ENCODE measurements at places on chromosomes 6 and 20.

DNA sequence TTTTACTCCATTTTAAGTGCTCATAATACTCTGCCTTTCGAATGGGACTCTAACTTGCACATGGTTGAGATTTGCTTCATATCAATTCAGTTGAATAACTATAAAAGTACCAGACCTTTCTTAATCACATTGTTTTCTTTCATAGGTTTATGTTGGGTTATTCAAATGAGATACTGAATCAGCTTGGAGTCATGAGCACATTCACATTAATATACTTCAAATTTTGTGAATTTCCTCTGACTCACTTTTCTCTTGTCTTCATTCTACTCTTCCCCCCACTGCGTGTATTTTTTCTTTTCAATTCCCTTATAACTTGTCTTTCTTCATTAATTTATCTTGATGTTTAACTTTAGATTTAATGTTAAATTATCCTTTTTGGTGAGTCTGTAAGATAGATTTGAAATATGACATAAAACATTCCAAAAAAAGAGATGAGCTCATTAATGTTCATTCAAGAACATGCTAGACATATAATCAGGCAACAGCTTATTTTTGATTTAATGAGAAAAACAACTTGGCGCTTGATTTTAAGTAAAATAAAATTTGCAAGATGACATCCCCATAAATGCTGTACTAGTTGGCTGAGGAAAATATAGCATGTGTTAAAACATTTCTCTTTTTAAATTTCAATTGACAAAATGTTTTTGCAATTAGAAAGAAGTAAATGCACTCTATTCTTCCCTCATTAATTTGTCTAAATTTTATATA, 736.0 kb downstream of the CD109 start:
- peak; percentile 35 for DNase-seq

DNA sequence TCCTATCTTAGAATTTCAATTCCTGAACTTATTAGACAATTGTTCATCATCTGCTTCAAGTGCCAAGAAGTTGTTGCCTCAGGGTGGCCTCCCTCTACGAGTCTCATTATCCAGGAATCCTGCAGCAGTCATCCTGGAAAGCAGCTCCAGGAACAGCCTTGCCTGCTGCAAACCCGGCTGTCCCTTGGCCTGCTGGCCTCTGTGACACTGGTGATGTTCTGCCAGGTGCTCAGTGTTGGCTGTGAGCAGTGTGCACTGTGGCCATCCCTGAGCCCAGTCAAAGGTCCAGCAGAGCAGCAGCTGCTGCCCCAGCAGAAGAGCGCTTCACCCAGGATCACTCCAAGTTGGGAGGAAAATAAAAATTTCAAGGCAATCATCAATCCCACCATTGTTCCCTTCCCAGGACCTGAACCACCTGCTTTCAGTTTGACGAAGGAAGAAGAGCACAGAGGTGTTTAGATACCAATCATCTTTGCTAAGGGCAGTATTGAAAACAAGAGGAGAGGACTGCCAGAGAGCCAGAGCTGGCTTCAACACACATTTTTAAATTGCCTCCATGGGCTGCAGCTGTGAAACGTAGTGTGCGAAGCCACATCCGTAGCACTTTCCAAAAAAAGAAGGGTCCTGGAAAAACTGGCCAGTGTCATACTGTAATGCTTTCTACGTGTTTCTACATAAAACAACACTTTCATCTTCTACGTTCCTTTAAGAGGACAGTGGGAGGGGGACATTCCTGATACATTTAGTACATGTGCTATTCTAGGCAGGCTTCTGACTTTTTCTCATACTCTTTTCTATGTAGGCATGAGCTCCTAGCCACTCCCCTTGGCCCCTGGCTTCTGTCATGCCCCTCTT, 7.2 kb upstream of the FAM50B start:
- DNase-seq: no peak

DNA sequence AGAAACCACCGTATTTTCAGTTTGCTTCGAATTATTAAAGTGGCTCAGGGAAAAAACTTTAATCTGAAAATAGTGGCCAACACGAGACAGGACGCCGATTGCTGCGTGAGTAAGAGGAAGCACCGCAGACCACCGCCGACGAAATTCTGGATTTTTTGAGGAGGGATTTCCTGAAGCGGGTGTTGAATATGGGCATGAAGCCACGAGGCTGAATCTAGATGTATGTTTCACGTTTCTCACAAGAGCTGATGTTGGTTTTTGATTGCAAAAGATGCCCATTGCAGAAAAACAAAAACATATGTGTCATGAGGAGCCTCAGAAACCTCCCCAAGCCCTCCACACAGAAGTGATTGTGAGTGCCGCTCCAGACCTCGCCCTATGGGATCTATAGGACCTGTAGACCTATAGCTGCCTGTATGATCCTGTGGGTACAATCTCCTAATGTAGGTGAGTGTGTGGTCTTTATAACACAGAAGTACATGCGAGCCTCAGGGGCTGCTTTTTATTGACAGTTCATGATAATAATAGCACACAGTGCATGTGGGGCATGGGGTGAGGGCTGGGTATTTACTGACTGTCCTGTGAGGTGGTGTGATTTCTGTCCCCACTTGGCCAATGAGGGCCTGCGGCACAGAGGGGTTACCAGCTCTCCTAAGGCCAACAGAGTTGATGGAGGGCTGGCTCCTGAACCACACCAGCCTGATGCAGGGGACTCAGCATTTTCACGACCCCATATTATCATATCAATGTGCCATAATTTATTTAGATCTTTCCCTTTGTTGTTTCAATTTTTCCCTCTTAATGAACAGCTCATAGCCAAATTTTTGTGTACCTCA, 243.9 kb downstream of the DLL1 start:
- peak; percentile 34 for DNase-seq

DNA sequence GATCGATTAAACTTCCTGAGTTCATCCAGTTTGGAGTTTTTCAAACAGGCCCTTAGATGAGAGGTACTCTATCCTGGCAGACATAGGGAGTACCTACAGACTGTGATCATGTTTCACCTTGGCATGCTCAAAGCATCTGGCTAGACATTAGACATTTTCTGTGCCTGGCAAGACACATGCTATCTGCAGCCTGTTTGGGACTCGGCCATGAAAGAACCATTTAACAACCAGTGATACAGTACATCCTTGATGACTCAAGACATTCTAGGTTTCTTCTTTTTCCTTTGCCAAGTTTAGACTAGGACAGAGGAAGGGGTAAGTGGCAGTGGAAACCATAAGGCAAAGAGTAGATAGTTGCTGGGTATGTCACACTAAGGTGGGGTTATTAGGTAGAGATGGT, 15.4 kb upstream of the PAQR8 start:
- DNase-seq: no peak

DNA sequence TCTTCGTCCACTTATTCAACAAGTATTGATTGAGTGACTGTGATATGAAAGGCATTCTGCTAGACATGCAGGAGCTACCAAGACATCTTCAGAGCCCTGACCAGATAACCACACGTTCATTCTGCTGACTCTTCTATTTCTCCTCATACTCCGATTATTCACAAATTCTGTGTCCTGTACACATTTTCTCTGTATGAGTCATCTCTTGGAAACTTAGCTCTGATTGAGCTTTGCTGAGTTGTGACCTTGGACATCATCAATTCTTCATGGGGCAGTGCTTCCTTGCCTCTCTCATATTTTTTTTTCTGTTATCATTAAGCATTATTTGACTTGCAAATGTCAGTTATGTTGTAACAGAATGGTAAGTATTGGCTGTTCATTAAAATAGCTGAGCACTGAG, 351.6 kb upstream of the CNR1 start:
- DNase-seq: no peak

GRCh38 chr6:127634178-127634577, 57.2 kb downstream of the C6orf58 start:
- DNase-seq: no peak

- no peak for DNase-seq
Observed at GRCh38 chr20:62605236-62605943, 36.9 kb upstream of the SLCO4A1 start.

- DNase-seq: no peak
Observed at GRCh38 chr6:134805168-134805567, 144.7 kb downstream of the ALDH8A1 start.

DNA sequence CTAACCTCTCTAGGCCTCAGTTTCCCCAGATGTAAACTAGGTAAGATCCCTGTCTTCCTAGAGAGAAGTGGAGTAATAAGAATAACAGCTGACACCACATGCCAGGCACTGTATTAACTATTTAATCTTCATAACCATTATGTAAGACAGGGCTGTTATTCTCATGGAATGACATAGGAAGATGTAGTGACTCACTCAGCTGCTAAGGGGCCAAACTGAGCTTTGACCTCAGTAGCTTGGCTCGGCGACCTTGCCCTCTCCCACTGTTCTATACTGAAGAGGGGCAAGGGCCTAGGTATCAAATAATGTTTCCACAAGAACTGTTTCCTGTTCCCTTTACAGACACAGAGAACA, 2.9 kb upstream of the MDGA1 start:
- no peak for DNase-seq

DNA sequence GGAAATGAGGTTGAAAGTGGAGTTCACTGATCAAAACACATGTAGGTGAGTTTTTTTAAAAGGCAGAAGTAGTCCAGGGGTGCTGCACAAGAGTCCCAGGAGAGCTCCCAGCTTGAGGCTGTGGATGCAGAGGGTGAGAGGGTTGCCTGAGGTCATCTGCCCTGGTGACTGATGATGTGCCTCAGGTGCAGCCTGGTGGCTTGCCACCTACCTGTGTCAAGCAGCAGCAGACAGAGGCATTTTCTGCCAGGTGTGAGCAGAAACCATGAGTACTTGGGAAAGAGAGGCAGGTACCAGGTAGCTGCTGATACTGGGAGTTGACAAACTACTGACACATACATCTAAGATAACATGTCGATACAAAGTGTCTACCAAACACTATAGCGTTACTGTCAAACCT, 92.5 kb downstream of the SCP2D1 start:
- no peak for DNase-seq

DNA sequence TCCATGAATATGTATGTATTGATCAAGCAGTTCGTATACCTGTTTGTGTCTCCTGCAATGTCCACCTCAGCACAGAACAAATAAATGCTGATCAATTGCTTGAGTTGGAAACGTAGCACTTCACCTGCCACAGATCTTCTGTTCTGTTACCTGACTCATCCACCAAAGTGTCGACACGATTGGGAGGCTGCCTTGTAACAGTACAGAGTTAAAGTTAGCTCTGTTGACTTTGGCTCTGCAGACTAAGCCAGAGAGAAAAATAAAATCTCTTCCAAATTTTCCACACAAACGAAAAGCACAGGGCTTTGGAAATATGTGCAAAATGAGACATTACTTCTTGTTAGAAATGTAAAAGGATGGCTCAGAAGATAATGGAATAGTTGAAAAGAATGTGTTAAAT, 245.4 kb downstream of the NRN1 start:
- no peak for DNase-seq

DNA sequence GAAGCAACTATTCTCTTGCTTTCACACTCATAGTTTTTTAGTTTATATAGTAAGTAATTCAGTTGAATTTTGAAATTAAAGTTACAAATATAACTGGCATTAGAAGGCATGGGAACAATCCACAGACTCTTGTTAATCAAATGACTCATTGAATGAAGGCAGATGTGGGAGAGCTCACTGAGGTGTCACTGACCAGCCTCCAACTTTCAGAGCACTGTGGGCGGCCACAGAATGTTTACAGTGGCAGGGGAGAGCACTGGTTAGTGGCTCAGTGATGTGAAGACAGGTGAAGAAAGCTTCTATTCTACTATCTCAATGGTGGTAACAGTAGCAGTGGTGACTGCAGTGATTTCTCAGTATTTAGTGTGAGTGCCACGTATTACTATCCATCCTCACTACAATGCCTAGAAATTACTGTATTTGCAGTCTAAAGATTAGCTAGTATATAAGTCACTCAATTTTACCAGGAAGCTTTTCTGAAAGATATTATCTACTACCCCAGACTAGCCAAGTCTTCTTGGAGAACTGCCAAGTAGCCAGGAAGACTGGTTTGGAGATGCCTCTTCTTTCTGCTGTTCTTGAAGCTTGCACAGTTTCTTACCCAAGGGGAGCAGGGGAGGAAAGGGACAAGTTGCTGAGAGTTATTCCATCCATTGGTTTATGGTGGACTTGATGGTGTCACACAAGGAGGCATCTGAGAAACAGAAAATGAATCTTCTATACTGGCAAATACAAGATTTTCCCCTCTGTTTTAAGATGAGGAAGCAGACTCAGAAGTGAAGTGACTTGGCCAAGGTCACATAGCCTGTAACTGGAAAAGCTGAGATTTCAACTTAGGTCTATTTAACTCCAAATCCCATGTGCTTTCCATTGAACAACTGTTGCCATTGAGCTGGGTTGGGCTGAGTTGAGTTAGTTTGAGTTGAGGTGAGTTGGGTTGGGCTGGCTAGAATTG, 231.2 kb downstream of the ANKRD60 start:
- DNase-seq: peak; percentile 28

DNA sequence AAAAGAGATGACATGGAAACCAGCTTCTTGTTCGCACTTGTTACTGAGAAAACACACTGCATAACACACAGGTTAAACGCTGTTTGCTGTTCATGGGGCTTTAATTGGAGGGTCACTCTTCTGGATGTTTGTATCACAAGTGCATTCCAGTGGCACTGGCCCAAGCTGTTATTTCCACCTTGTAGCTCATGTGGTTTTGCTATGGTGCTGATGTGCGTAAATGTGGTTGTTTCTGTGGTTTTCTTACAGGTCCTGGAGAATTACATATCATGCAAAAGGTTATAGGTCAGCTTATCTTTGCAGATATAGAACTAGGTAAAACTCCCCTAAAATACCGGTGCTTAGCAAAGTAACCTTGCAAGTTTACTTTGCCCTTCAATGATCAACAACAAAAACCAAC, 89.3 kb upstream of the AHI1 start:
- no peak for DNase-seq

GRCh38 chr20:6802227-6802626, 34.7 kb downstream of the BMP2 start:
- DNase-seq: no peak

DNA sequence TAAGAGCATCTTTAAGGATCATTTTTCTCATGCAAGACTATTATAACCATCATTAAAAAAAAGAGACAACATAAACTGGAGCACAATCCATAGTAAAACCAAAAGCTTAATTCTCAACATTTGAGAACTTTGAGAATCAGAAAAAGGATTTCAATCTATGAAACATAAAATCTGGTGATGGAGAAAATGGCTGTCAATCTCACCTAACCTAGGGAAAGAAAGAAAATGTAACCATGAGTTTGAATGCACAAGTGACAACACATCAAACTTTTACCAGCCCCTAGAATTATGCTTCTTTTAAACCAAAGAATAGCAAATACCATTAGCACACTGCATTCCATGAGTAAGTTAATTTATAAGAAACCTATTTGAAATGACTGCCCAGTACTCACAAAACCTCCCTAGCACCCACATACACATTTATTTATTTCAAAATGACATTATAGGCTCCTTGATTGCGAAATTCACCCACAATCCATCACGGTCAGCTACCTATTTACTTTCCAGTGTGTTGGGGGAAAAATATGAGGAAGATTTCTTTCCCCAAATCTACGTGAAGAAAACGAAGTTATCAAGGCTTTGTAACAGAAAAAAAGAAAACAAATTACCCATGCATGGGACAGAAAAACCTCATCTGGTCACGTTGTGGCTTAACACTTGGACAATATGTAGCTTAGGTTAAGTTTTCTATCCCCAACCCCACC, 828 bp downstream of the ASCC3 start:
- DNase-seq: peak; percentile 34
